T-helper 2 cell (primary cell): ENCODE measurements at places on chromosomes 3 and 15.

DNA sequence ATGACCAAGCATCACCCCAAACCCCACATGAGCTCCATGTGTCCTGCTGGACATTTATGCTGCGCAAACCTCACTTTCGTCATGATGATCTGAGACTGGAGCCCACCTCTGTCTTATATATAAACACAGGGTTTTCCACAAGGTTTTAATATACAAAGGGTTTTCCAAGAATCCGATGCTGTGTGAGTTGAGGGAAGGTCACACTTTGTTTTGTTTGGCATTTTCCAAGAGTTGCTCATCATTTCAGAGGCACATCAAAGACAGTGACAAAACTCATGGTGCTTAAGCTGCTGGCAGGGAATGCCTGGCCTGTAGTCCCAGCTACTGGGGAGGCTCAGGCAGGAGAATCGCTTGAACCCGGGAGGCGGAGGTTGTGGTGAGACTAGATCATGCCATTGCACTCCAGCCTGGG lies 20.0 kb downstream of the EFCC1 start:
- no peak for DNase-seq

- DNase-seq = no peak
Measured at GRCh38 chr15:33737687-33738601, 230.4 kb upstream of the CHRM5 start.

GRCh38 chr3:189496375-189497138 lies 134.6 kb upstream of the TP63 start:
- DNase-seq = no peak

- no peak for DNase-seq
Measured at GRCh38 chr15:90829942-90830440, 38.4 kb upstream of the FURIN start.

GRCh38 chr3:36895496-36896409 lies 49.1 kb downstream of the TRANK1 start:
- no peak for DNase-seq

GRCh38 chr3:174035328-174035886 lies 637.9 kb downstream of the NLGN1 start:
- DNase-seq = no peak

DNA sequence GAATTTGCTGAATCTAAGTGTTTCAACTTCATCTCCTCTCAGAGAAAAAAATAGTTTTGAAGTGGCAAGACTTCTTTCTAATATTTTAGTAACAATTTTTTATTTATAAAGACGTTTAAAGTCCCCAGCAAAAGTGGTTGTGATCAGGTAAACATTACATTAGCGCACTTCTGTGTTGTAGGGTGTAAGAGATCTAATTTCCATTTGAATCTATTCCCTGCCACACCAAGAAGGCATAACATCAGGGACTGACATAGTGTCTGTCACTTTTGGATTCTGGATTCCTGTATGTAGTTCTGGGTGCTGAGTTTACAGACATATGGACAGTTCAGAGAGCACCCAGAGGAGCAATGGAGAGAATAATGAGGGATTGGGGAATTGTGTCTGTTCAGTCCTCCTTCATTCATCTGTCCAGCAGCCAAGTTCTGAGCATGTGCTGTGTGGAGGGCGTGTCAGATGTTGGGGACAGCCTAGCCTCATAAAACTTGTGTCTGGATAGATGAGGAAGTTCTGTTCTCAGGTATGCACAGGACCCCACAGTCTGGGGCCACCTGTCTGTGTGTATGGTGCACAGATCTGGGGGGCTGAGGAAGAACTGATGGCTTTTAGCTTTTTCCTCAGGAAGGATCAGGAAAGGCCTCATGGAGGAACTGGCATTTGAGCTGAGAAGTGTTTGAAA lies 65.6 kb downstream of the MAP2K5 start:
- DNase-seq = no peak

DNA sequence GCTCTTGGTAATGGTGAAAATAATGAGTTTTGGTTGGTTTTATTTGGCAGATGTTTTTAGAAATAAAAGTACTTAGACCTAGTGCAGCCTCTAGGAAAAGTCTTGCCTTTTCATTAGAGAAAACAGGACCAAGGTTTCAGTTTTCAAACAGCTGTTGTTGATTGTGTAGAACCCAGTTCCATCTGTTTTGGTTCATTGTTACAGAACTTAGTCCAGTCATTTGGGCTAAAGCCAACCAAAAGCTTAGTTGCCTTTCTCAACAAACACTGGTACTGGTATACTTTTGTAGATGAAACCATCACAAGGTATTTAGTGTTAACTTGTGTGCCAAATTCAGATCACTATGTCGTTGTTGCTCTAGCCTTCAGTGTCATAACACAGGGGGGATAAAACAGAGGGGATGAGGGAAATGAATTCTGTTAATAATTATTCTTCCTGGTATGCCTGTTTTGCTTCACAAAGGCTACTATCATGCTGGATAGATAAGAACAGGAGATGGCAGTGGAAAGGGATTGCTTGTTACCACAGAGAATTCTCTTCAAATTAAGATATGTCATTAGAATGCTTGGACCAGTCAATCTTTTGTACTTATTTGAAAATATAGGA lies 12.6 kb upstream of the APH1B start:
- DNase-seq = no peak

DNA sequence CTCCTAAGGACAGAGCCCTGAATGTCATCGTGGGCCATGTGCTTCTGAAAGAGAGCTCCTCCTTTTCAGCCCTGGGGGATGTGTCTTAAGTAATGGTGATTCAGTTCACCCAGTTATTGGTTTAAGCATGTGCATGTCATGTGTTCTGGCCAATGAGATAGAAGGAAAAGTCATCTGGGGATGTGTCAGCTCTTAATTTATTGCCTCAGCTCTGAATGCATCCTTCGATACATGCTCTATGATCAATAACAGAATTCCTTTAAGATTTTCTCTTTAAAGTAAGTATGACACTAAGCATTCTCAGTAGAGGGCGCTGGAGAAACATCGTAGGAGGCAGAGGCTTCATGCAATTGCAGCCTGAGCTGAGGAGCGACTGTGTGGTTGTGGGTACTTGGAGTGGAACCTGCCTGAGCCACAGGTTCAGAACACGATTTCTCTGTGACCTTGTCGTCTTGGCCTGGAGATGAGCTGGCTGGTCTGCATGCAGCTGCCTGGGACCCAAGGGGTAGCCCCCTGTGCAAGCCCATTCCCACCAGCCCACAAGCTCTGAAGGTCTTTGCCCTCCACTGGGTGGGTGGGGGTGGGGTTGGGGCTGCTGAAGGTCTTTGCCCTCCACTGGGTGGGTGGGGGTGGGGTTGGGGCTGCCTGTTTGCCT lies 69.5 kb downstream of the C3orf38 start:
- DNase-seq = no peak
